ENCODE measurements at places on chromosomes 13 and 19.

DNA sequence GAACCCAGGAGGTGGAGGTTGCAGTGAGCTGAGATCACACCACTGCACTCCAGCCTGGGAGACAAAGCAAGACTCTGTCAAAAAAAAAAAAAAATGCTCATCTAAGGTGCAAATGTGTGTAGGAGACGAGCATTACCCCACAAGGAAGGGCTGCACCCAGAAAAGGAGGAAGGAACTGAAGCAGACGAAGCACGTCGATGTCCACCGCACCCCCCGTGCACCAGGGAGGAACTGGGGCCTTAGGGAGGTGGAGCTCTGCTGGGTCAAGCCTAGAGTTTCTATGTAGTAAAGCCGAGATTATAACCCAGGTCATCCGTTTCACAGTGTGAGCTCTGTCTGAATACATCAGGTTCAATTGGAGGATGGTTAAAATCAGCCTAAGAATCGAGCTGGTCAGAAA lies 1.1 kb downstream of the VSTM1 start:
- DNase-seq: no peak

DNA sequence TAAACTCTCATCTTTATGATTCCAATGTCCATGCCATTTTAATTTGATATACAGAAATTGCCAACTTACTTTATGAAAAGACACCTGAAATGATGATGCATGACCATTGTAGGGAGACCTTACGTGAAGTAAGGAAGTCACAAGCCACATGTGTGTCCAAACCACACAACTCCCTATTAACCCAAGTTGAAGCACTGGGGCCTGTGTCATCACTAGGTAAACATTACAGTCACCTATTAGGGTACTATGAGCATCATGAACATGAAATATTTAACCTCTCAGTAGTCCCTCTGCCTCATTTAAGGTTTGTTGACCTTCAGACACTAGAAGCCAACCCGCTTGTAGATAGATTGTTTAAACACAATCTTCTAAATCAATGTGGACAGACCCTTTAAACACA lies 576.9 kb downstream of the IRS2 start:
- no peak for DNase-seq

- DNase-seq: no peak
These were observed 207.4 kb downstream of the DCT start for GRCh38 chr13:94272038-94272437.

GRCh38 chr19:18558202-18558555 lies 509 bp downstream of the KXD1 start:
- DNase-seq: no peak

DNA sequence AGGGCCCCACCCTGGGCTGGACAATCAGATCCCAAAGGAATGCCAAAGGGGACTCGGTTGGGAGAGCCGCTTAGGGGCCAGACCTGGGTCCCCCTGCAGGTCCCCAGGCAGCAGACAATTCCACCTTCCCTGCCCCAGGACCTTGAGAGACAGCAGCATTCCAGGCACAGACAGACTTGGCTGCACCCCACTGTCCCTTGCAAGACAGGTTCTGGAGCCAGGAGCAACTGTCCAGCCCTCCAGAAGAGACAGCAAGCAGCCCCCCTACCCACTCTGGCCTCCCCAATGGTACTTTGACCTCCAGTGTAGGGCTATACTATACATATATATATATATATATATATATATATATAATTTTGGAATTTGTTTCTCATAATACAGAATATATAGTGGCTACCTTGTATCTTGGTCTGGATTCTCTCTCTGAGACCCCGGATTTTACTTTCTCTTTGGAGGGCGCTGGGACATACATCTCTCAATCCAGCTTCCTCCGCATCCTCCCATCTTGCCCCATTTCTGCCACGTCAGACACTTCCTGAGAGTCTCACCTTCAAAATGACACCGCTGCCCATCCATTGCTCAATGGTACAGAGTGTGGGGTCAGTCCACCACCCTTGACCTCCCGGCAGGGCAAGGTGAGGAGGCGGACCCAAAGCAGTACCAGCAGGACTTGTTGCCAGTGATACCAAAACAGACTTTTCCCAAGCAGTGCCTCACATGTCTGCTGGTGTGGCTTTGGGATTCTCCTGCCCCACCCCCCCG lies 12.7 kb downstream of the SMIM24 start:
- no peak for DNase-seq

DNA sequence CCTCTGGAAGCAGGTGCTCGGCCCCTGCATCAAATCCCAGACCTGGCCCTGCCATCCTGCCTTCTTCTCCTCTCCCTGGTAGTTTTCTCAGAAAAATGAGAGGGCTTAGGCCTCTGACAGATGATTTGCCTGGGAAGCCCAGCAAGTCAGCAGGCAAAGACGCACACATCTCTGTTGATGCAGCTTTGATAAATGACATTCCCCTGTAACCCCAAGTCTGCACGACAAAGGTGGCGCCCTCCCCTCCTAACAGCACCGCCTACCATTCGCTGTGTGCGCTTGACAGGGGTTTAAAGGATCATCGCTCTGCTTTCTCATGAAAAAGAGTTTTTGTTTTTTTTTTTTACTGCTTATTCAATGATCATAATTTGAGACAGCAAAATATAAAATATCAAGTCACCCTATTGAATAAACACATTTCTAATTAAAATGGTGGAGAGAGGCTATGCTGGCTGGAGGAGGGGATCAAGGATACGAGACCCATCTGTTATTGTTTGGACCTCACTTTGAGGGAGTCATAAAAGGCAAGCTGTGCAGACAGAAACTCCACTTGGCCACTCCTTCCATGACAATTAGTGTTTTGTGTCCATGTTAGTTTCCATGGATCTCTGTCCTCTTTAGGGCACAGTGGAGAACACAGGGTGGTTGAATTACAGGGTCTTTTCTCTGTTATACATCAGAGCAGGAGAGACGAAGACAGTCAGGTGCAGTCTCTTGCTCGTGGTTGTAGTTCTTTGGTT lies 126.1 kb downstream of the FGF9 start:
- DNase-seq: no peak

GRCh38 chr19:18414504-18415177 lies 4.6 kb upstream of the SSBP4 start:
- DNase-seq: no peak
